Lower lobe of right lung (tissue), 2 donors: ENCODE measurements at places on chromosomes 11 and 22.

GRCh38 chr22:21702094-21702493 is 33.5 kb downstream of the YPEL1 start:
- no peak for DNase-seq

DNA sequence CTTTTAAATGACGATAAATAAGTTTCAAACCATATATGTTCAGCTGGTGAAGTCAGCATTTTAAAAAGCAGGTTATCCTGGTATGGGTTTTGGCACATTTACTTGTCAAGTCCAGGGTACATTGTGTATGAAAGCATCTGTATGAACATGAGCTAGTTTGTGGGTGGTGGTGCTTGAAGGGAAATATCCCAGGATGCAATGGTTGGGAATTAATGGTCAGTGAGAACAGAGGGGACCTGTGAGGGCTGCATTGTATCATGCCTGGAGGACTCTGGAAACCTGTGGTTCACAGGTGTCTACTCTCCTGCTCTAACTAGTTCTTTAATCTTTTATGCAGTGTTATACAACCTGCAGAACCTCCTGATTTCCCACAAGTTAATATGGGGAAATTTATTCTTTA is 5.8 kb downstream of the DEPDC7 start:
- DNase-seq = no peak

DNA sequence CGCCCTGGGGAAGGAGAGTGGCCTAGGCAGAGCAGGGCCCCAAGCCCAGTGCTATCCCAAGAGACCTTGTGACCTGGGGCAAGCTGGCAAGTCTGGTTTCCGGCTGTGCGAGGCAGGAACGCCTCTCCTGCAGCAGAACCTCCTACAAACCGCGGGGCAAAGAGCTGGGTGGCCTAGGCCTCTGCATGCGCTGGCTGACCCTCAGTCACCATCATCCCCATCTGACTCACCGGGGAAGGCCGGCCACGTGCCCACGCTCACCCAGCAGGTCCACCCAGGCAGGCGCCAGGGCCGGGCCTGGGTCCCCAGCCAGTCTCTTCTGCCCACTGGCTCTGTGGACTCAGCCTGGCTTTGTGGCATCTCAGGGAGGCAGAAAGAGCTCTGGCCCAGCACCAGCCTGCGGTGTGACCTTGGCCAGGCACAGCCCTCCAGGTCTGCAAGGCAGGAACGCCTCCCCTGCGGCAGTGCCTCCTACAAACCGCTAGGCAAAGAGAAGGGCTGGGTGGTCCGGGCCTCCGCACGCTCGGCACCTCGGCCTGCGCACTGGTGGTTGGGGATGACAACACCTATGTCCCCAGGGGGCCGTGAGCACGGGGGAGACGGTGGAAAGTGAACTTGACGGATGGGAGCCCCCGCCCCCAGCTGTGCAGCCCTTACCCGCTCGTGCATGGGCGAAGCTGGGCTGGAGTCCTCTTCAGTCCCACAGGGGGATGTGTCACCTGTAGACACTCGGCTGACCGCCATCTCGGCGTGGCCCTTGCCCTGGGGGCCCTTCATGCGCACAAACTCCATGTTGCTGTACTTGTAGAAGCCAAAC is 38.2 kb downstream of the KIAA0930 start:
- no peak for DNase-seq

- DNase-seq = peak; percentile 13
Measured at GRCh38 chr22:23226497-23226850, 46.2 kb downstream of the BCR start.

GRCh38 chr11:85539740-85540139 is 87.4 kb downstream of the DLG2 start:
- DNase-seq = no peak

DNA sequence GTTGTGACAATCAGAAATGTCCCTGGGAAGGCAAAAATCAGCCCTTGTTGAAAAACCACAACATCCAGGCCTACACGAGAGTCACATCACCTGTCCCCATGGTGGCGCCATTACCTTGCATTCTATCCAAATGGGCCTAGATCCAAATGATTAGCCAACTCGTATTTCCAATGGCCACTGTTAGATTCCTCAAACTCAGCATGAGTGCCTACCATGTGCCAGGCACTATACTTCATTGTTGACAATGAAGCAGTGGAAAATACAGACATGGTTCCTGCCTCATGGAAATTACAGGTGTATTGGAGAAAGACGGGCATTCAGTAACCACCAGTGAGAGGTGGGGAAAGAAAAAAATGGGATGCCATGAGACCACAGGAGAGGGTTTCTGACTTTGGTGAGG is 29.8 kb upstream of the CREB3L1 start:
- DNase-seq = no peak

GRCh38 chr11:120522021-120522420 is 10.5 kb downstream of the GRIK4 start:
- DNase-seq = peak; percentile 18

DNA sequence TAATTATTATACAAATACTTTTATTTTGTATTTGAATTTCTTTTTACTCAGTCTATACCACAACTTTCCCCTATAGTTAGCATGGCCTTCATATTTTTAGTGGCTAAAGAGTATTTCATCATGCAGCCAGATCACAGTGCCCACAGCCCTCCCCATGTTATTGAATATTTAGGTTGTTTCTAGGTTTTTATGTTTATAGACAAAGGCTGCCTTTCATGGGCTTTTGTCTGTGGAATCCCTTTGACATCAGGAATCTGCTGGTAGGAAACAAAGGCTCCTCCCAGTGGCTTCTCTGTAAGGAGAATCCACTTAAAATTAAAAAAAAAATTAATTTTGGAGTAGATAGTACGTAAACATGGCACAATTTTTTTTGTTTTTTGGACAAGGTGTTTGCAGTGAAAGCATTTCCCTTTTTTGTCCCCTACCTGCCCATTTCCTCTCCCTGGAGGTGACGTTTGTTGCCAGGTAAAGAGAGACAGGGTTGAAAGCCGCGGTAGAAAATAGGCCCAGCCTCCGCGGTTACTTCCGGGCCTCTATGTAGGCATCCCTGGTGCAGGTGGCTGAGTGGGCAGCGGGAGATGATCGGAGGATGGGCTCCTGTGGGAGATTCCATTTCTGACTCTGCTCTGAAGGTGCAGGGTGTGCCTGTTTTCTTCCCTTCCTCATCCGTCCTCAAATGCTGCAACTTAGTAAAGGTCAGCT is 82.2 kb upstream of the OR4B1 start:
- no peak for DNase-seq

DNA sequence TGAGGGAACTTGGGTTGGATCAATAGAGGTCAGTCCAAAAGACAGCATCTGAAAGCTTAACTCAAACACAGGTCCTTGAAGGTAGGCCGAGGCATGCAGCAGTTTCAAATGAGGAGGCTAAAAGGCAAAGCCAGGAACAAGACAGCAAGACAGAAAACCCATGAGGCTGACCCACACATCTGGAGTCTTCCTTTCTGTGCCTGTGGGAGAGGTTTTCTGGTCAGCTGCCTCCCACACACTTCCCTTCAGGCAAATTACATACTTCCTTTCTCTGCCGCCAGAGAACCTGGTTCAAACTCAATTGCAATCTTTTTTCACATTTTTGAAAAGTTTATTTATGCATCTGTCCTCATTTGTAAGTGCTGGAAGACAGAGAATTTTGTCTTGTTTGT is 29.8 kb upstream of the CRTAM start:
- no peak for DNase-seq

DNA sequence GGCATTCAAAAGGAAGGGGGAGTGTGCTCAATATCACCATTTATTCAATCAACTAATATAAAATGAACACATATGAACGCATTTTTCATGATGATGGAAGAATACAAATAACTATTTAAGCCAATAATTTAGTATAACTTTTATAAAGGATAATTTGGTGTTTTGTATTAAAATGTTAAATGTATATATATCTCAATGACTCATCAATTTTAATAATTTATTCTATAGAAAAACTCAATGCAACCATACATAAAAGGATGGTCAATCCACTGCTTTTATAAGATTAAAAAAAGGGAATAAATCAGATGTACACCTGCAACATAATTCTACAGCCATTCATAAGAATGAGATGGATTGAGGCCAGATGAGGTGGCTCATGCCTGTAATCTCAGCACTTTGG is 50.6 kb downstream of the PICALM start:
- no peak for DNase-seq

DNA sequence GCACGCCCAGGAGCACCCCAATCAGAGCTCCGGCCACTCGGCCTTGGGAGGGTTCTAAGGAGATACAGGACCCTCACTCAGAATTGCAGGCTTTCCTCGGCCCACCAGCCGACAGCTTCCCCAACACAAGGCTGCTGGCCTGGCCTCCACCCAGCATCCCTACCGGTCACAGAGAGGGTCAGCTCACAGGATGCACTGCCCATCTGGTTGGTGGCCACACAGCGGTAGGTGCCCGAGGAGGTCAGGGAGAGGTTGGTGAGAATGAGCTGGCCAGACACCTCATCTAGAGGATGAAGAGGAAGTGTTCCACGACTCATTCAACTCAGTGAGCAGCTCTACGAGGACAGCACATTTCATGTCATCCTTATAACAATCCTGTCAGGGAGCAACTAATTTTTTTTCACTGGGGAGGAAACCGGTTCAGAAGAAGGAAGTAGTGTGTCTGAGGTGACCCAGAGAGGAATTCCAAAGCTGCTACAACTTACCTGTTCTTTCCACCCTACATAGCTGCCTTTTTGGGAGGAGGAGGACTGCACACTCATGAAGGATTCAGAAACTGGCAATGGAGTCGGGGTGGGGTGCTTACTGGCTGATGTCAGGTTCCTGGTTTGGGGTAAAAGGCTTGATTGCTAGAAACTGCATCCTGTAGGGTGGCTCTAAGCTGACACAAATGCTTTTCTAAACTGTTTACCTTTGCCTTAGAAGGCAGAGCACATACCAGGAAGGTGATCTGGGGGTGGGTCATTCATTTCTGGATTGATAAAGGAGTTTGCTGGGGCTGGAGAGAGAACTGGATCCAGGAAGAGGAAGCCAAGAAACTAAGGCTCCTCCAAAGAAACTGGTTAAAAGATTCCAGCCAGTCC is 3.3 kb downstream of the VSIG2 start:
- no peak for DNase-seq

DNA sequence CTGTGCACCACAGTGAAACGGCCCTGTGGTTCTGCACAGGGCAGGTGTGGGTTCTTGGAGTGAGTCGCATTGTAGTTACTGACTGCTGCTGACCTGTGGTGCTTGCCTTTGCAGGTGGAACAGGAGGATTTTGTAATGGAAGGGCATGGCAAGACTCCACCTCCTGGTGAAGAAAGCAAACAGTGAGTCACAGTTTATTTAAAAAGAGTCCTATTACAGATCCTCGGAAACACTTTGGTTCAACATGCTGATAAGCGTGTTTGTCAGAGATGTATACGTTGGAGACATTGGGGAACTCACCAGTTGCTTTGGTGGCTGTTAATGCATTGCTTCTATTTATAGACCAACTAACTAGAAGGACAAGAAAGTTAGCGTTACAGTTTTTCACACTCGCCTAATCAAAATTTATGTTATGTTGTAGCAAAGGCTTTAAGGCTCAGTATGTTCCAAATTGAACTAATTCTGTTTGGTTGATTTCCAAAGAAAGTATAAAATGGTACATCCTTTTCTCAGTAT is 21.7 kb upstream of the TNRC6B start:
- DNase-seq = no peak

DNA sequence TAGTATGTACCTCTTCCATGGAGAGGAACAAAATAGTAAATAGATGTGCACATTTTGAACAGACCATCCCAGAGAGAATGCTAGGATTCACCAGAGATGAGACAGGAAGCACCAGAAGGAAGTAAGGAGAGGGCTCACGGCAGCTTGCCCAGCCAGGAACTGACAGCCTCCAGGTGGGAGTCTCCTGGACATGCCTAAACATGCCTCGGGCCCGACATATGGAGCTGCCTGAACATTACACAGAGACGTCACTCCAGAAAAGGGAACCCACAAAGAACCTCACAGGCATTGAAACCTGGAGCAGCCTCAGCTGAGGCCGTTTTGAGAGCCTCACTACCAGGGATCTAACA is 67.4 kb downstream of the BRD1 start:
- no peak for DNase-seq

- DNase-seq = no peak
Measured at GRCh38 chr11:88704485-88704884, 361.3 kb downstream of the GRM5 start.

- no peak for DNase-seq
Measured at GRCh38 chr11:128843198-128843785, 23.8 kb downstream of the KCNJ1 start.

DNA sequence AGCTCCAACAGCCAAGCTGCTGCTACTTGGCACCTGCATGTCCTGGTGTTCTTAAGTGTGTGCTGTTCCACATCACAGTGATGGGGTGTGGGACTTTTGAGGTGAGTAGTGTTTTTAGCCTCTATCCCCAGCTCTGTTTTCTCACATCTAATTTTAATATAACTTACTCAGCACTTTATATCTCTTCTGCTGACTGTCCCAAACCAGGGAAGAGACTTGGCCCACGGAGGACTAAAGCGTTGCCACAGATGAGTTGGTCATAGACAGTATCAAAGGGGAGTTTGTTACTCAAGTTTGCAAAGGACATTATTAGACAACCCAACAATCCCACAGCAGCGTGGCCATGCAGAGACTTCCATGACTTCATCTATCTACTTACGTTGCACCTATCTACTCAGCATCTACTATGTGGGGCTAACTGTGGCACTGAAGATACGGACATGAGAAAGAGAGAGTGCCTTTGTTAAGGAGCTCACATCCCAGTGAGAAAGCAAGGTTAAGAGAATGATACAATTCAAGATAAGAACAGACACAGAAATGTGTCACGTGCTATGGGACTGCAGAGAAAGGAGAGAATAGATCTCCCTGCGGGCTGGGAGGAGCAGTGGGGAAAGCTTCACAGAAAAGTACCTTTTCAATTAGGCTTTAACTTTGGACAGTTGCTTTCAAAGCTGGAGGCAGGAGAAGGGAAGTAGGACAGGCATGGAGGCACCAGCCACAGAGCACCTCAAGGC is 82.4 kb downstream of the ME3 start:
- no peak for DNase-seq

DNA sequence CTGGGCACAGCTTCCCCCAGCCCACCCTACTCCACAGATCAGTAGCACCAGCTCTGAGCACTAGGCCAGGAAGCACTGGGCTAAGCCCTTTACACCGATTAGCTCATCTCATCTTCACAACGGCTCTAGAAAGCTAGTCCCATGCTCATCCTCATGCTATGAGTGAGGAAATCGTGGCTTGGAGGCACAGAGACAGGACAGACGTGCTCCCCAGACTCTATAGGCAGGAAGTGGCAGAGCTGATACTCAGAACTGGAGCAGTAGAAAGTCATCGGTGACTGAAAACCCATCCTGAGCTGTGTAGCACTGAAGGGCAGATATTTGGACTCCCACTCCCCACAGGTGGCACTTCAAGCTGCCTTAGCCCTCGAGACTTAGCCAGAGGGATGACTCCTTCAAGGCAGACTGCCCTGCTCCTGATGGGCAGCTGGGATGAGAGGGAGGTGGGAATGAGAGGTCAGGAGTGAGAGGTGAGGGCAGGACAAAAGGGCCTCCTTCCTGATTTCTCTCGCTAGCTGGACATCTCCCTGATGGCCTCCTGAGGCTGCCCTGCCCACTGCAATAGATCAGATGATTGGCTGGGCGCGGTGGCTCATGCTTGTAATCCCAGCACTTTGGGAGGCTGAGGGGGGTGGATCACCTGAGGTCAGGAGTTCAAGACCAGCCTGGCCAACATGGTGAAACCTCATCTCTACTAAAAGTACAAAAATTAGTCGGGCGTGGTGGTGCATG is 9.7 kb downstream of the CD5 start:
- DNase-seq = no peak

- no peak for DNase-seq
Measured at GRCh38 chr22:35981900-35982299, 46.7 kb downstream of the RBFOX2 start.

GRCh38 chr22:44317123-44317444 is 4.3 kb upstream of the SHISAL1 start:
- no peak for DNase-seq
